NCI-H748 treated with DMSO at 0.1 percent for 48 hours (cell line): ENCODE measurements at places on chromosomes 3 and 15.

DNA sequence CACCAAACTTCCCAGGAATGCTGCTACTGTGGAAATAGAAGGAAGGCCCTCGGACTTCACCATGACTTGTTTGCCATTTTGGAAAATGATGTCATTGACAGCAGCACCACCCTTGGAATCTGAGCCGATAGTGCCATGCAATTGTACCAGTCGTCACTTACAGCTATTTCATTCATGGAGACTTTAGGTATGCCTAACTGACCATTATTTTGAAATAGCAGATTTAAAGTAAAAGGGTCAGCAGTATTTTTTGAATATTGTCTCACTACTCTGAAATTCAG is 66.0 kb upstream of the ARL8B start:
- DNase-seq, result no peak

- DNase-seq, result no peak
Measured at GRCh38 chr3:56921573-56922453, 120.1 kb upstream of the ARHGEF3 start.

DNA sequence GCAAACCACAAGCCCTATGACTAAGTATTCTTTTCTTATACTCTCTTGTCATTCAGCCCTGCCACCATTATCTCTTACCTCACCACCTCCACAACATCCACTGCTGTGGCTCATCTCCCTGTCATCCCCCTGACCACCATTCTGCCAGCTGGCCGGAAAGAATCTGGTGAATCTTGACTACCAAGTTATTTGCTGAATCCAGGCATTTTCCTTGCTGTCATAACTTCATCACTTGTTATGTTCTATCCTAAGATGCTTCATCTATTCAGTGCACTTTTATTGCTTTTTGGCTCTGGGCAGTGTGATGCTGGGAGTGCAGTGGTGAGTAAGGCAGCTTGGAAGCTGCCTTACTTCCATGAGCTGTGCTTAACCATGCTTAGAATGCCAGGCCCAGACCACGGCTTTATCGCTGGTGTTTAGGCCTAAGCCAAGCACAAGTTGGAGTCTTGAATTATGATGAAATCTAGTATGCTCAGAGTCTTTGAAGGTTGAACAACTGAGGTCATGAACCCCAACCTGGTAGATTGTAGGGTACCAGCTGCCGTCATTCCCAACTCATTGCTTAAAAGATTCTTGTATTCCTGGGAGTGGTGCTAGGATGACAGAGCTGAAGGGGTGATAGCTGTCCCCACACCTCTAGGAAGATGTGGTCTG is 27.0 kb upstream of the APH1B start:
- no peak for DNase-seq

DNA sequence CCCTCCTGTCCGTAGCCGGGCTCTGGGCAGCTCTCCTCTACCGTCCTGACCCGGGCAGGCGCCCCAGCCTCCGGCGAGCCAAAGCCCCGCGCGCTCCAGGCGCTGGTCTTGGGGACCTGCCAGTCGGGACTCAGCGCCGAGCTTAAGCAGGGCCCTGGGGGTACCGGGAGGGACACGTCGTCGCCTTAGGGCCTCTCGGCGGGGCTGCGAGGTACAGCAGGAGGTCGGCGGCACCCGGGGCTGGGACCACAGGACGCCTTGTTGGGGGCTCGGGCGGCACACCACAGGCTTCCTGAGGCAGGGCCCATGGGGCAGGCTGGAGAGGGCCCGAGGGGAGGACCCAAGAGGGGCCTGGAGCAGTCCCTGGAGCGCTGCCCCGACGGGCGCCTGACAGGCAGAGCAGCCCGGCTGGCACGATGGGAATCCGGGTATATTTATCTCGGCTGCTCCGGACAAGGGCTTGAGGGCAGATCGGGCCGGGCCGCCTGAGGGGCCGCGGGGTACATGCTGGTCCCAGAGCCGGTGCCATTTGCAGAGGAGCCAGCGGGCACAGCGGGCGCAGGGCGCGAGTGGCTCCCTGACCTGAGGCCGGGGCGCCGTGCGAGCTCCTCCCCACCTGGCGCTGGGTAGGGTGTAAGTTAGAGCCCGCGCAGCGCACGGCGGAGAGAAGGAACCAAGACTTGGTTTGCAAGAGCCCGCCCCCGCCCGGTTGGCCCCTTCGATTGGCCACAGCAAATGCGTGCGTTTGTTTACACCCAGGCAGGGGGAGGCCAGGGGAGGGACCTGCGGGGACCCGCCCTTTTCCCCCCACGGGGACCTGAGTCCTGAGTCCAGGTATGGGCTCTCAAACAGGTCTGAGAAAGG is 574 bp downstream of the SLC38A3 start:
- no peak for DNase-seq

DNA sequence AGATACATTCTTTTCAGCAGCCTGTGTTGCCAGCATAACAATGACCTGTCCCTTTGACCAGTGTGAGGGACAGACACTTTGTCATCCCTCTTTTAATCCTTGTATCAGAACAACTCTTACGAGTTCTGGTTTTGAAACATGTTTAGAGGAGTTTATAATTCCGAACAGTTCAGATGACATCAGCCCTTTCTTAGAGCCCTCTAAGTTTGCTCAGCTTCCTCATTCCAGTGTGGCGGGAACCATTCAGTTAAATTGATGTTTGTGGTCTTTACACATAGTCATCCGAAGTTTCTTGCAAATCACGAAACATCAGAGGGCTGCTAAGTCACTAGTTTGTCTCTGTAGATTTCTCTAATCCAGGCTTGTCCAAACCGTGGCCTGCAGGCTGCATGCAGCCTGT is 102.5 kb downstream of the AKAP13 start:
- DNase-seq, result no peak

DNA sequence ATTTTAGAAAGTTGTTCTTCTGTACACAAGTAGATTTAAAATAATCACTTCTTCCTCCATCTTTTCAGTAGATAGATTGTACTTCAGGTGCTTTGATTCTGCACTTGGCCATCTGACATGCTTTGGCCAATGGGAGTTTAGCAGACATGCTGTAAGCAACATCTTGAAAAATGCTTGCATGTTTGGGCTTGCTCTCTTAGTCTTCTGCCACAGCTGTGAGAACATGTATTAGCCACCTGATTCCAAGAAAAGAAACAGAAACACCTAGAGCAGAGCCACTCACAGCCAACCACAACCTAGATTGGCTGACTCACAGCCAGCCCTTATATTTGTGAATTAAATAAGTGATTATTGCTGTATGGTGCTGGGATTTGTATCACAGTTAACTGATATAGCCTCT is 70.2 kb upstream of the GADL1 start:
- DNase-seq, result no peak

- no peak for DNase-seq
Measured at GRCh38 chr15:78060232-78060631, 17.3 kb downstream of the TBC1D2B start.

GRCh38 chr3:69738859-69739203 is 433 bp upstream of the MITF start:
- DNase-seq, result no peak

DNA sequence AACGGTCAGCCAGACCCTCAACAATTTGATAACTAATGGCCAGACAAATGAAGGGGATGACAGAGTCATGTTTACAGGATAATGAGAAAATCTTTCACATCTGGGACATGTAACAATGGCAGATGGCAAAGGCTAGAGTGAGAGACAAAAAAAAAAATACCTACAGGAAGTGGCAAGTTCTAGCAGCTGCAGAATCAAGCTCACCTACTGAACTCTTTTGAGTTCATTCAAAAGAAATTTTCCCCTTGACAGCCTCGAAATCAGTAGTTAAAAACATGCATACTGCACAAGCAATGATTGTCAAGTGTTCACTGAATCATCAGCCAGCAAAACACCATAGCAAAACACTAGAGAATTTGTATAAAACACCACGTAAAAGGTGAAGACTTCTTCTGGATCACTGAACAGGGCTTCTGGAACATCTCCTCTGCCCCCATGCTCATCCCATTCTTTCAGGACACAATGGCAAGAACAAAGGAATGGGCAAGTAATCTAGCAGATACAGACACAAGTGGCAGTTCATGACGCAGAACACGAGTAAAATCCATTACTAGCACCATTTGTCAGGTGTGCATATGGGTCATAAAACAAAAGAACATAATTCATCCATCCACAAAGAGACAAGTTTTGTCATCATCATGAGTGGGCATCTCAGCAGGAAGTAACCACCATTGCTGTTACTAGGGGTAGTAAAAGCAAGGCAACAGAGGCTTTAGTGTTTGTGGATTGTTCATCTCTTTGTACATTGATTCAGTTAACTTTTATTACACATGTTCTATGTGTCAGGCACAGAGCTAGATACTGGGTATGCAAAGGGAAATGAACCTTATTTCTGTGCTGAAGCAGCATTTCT is 13.8 kb upstream of the KCNMB2 start:
- no peak for DNase-seq

DNA sequence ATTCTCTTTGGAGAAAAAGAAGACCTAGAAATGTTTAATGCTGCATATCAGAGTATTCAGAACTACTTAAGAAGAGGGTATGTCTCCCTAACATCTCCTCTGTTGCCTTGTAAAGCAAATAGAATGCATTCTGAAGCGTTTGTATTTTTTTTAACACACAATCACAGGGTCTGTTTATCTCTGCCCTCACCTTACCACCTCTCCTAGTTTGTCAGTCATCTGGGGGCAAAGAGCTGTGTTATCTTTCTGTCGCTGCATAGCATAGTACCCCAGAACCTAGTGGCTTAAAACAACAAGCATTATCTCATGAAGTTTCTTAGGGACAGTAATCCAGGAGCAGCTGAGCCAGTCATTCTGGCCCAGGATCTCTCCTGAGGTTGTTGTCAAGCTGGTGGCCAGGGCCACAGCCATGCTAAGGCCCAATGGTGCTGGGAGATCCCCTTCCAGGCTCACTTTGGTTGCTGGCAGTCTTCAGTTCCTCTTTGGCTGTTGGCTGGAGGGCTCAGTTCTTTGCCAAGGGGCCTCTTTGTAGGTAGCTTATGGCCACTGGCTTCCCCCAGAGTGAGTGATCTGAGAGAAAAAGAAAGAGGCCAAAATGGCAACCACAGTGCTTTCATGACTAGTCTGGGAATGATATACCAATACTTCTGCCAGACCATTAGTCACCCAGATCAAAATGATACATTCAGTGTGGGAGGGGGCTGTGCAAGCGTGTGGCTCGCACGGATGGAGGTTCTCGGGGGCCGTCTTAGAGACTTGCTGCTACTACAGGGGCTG is 17.8 kb downstream of the EDEM1 start:
- DNase-seq, result no peak

DNA sequence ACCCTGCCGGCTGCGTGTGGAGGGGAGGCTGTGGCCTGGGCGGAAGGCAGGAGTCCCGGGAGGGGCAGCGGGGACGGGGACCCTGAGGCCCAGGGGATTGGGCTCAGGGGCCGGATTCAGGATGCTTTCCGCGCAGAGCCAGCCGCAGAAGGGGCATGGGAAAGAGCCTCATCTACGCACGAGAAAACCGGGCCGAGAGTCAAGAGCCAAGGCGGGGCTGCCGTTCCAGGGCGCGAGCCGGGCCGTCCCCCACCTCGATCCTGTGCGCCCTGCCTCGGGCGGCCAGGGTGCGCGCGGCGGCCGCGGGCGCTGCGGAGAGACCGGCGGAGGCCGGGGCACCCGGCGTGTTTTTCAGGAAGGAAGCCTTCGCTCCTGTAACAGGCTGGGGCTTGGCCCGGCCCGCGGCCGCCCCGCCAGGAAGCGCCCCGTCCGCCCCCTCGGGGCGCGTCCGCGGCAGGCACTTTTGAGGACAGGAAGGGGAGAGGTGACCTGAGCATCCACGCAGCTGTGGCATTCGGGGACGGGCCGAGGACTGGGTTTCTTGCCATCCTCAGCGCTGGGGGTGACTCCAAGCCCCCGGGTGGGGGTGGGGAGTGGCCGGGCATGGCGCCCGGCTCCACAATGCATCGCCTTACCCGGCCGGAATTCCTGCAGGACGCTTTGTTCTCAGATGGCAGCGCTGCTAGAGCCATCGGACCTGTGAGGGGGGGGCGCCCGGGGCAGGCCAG is 62.3 kb upstream of the GATA2 start:
- no peak for DNase-seq

- DNase-seq, result no peak
Measured at GRCh38 chr3:147836330-147836729, 427.2 kb downstream of the ZIC1 start.

DNA sequence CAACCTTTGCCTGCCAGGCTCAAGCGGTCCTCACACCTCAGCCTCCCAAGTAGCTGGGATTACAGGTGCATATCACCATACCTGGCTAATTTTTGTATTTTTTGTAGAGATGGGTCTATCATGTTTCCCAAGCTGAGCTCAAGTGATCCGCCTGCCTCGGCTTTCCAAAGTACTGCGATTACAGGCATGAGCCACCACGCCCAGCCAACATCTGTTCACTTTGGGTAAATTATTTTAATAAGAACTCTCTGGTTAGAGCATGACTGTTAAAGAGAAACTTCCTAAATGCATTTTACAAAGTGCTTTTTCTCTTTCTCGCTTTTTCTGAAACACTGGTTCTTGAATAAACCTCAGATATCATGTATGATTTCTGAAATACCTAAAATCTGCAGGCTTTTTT is 172.5 kb downstream of the PTPRG start:
- no peak for DNase-seq

DNA sequence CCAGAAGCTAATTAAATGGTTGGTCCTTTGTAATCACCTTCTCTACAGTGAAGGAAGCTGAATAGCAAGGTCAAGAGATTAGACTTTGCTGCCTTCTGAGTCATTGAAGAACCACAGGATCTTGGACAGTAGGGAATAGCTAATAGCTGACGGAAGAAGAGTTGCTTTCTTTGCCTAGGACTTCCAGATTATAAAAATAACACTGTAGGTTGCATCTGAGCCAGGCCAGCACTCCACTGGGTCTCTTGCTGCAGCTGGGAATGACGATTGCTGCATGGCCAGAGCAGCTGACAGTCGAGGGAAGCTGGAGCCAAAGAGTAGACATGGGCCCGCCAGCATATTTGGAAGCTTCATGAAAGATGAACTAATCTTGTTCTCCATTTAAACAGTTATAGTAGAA is 81.5 kb upstream of the KCNMB2 start:
- DNase-seq, result no peak

DNA sequence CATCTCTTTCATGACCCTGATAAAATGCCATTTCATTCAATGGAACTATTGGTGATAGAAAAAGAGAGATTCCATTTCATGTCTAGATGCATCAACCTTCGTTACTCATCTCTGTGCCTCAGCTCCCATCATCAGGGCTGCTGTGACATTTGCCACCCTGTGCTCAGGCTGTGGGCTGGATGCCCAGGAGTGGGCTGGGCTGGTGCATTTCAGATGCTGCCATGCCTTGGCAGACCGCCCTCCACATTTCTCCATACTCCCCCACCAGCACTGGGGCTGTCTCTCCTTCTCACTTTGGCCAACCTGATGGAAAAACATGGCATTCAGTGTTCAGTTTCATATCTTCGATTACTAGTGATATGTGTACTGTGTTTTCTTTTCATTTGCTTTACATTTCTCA is 59.1 kb downstream of the DNASE1L3 start:
- no peak for DNase-seq

GRCh38 chr15:31024979-31025378 is 33.6 kb upstream of the MTMR10 start:
- DNase-seq, result no peak
